A549 treated with ZK216348 at 1 μM for 4 hours (cell line): ENCODE measurements at places on chromosomes 3 and 15. TPM values are rescaled to one million over a fixed set of nuclear protein-coding genes. Genes with fewer than 3 reads are reported as not detected.

CSTA gene
- 0.71 to 1.5 TPM (median 0.88 TPM) in 5 replicates for total RNA-seq

HESX1 gene
- 0.32 TPM in 1 of 5 replicates, not detected in the others for total RNA-seq

C3orf70 gene
- 0.02 to 0.04 TPM in 2 of 5 replicates, not detected in the others for total RNA-seq

GOLGA6L9 gene
- 2.5 to 3.1 TPM (median 2.9 TPM) in 5 replicates for total RNA-seq

TSC22D2 gene
- total RNA-seq: 12.5 to 20.0 TPM (median 14.3 TPM) in 5 replicates

HIGD2B gene
- not detected in 5 replicates for total RNA-seq

P4HTM gene
- total RNA-seq: 11.1 to 19.3 TPM (median 18.2 TPM) in 5 replicates

PPM1L gene
- total RNA-seq: 0.20 to 0.88 TPM (median 0.49 TPM) in 5 replicates
